ENCODE measurements at places on chromosomes 5 and 9.
A peak's percentile ranks its signal among the peaks of the same experiment; 100 is the strongest.

DNA sequence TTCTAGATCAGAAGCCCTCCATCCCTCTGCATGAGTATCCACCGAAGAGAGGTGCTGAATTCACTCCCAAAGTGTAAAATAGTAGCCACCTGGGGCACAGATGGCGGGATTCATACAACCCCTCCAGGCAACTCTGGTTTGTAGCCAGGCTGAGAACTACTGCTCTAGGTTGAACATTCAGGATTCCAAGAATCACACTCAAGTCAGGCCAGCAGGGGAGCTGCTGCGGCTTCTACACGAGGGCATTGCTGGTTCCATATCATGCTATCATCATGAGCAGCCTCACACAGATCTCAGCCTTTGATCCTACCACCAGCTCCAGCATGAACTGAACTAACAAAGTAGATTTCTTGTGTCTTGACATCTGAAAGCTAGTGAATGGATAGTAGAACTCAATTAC is 367.9 kb downstream of the DIRAS2 start:
- DNase-seq, result no peak

DNA sequence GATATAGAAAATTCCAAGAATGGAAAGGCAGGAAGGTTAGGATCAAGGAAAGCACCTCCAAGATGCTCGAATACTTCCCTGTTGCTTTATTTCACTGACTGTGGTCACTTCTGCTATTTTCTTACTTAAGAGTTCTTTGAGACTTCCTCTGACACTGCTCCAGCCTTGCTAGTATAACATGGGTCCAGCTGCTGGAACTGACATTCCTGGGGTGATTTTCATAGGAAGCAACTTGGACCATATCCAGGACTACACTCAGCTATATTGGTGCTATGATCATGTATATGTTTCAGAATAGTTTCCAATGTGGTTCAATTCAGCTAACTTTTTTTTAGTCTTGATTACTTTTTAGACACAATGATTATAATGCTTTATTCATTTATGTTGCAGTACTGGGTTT is 81.6 kb upstream of the CKMT2 start:
- peak; percentile 50 for DNase-seq

GRCh38 chr5:73623901-73624404 is 2.0 kb upstream of the ARHGEF28 start:
- DNase-seq, result no peak

DNA sequence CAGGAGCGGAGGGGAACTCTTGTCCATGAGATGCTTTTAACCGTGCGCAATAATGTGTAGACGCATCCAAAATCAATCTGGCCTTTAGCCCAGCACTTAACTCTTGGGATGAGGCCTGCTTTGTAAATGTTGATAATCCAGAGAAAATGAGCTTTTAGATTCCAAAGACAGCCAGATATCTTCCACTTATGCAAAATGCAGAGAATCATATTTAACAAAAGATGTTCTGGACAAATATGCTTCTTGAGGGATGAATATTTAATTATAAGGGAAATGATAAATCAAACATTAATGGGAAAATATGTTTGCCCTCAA is 5.6 kb downstream of the S1PR3 start:
- DNase-seq, result no peak

DNA sequence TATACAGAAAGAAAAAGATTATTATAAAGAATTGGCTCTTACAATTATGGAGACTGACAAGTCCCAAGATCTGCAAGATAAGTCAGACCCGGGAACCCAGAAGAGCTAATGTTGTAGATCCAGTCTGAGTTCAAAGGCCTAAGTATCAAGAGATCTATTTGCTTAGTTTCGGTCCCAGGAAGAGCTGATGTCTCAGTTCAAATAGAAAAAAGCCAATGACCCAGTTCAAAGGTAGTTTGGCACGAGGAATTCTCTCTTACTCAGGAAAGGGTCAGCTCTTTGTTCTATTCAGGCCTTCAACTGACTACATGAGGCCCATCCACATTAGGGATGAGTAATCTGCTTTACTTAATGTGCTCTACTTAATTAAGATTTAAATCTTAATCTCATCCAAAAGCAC is 128.3 kb upstream of the PLCXD3 start:
- no peak for DNase-seq

DNA sequence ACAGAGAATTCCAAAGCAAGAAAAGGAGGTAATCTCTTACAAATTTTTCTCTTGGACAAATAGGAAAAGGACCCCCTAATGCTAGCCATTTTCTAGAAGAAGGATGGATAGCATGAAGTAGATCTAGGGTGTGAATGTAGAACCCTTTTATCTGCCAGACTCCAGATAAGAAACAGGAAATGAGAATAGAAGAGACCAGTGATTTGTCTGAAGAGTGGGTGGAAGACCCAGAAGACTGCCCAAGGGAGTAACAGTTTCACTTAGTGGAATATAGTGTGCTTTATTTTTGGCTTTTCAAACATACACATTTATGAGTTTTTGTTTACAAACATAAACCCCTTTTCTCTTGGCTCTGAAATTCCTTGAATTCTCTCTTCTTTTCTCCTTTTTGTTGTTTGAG is 25.0 kb downstream of the ECM2 start:
- DNase-seq, result no peak

DNA sequence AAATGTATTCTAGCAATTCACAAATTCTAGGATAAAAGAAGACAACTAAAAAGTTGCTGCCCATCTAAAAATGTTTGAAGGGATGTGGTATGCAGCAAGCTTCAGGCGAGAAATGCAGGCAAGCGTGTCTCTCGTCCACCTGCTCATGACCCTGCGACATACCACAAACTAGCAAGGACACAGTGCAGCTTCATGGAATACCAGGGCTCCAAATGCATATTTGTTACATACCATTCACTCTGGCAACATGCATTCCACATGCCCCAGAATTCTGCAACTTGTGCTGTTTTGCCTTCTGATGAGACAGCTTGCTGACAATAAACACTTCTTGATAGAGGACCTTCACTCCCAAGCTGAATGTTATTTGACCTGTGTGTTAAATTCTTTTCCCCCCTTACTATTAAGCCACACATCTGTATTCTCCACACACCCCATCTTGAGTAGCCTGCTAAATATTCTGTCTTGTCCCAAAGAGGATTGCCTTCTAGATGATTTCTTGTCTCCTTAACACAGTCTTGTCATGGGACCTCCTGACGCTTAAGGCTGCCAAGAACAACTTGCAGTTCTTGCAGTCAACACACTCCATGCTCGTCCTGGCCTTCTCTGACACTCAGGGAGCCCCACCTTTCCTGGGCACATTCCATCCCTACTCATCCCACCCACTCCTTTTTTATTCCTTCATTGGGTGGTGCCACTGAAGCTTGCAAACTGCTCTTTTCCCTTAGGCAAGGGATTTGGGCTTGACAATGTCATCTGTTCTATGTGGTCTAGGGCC is 340.5 kb downstream of the PIK3R1 start:
- DNase-seq, result peak; percentile 44

GRCh38 chr5:150180241-150181026 is 9.4 kb upstream of the SLC6A7 start:
- DNase-seq, result peak; percentile 72

GRCh38 chr5:98638701-98639100 is 134.8 kb upstream of the RGMB start:
- DNase-seq, result peak; percentile 76

GRCh38 chr5:167631191-167631590 is 660.3 kb upstream of the WWC1 start:
- no peak for DNase-seq

GRCh38 chr9:109319626-109320241 is 1.1 kb downstream of the EPB41L4B start:
- DNase-seq, result no peak

DNA sequence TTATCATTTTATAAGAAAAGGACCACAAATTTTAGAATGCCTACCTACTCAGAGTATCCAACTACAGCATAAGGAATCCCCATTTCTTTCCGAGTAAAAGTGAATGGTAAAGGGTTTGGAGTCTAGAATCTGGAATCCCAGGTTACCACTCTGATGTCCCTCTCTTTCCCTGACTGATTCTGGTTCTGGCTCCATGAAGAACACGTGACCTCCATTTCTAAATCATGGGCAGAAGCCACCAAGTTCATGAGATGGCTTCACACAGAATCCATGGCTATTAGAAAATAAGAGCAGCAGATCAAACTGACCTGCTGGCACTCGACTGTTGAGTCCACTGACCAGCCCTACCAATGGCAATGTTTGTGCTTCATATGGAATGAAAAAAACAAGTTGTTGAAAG is 40.7 kb downstream of the PFDN1 start:
- DNase-seq, result no peak

DNA sequence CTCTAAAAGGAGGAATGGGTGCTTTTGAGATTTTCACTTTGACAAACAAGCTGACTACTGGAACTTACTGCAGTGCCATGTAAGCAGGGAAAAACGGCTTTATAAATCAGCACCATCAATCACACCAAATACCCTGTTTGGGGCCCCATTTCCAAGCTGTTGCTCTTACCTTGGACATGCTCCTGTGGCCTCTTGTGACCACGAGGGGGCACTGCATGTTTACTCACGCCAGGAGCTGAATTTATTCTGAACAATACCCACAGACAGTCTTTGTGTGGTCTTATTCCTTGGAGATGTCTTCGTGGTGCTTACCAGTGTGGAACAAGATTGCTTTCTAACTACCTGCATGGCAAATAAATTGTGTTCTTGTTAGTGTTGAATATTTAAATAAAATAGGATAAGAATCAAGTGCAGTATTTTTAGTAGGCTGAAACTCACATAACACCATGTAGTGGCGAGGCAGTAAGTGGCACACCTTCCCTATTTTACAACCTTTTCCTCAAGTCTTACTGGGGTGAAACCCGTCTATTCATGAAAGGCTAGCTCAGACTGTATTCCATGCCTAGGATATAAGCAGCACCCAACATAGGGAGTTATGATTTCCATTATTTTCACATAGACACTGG is 155.5 kb upstream of the NMUR2 start:
- DNase-seq, result peak; percentile 67

GRCh38 chr5:1007221-1007680 is 1.4 kb upstream of the NKD2 start:
- DNase-seq, result no peak

DNA sequence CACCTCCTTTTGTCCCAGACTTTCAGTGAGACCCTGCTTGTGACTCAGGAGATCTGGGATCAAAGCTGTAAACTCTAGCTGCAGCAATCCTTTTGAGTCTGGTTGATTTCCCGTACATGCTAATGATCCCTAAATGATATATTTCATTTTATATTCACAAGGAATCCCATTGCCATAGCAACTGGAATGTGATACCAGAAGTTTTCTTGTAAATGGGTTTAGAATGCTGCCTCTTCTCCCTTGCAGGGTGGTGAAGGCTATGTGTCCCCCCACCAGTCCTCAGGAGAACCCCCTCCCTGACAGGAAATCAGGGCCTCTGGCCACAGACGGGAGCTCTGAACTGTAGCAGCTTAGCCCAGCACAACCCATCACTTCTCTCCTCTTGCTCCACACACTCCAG is 215.0 kb downstream of the FSTL4 start:
- no peak for DNase-seq

GRCh38 chr5:14215901-14216300 is 72.8 kb downstream of the TRIO start:
- no peak for DNase-seq

DNA sequence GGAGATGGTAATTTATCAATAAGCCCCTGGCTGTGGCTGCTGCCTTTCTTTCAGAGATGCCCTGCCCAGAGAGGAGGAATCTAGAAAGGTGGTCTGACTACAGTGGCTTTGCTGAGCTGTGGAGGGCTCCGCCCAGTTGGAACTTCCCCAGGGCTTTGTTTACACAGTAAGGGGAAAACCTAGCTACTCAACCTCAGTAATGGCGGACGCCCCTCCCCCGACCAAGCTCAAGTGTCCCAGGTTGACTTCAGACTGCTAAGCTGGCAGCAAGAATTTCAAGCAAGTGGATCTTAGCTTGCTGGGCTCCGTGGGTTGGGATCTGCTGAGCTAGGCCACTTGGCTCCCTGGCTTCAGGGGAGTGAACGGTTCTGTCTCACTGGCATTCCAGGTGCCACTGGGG is 865.4 kb upstream of the ACO1 start:
- DNase-seq, result no peak

DNA sequence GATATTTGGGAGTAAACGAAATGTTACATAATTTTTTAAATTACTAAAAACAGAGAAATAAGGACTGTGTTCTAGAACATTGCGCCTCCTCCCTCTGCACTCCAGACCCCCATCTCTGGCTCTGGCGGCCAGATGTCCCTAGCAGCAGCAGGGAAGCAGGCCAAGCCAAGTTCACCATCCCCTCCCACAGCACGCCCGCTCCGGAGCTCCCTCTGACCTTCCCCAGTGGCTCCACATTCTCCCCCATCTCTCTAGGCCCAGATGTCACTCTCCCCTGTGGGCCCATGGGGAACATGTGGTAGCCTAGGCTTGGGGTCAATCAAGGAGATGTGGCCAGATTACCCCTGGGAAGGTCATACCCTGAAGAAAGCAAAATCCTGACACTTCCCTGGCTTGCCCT is 6.3 kb upstream of the WNK2 start:
- no peak for DNase-seq

DNA sequence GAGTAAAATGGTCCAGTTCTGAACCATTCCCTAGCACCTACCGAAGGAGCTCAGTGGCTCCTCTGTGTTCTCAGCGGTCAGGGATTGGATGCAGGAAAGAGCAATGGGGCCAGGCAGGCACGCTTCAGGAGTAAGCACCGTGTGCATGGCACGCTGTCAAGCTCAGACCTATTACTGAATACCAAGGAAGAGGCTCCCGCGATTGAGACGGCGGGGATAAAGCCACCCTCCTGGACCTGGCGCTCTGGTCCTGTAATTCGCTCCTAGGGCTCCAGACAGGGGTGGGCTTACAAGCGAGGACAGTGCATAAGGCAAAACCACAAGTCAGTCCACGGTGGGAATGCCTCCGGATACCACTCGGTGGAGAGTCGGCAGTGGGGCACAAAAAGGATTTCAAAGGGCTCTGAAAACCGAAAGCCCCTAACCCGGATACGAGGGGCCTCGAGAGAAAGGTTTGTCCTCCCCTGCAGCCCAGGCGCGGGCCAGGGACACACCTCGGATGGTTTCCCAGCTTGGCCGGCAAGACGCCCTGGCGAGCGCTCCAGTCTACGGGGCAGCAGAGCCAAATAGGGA is 988 bp downstream of the OXCT1 start:
- peak; percentile 49 for DNase-seq

DNA sequence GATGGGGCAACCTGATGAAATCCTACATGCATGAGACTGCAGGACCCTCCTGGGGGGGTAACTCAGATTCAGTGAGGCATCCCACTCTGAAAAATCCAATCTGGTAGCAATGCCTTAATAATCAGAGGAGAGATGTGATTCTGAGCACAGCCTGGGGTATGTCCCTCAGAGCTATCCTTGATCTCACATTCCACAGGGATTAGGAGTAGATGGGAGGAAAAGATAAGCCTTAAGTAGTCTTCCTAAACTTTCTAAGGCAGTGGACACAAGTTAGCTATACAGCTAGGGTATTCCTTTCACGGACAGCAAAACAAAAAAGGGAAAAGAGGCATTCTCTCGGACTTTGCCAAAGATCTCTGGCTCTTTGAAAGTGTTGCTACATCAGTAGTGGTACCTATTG is 3.9 kb upstream of the SPATA9 start:
- DNase-seq, result no peak

DNA sequence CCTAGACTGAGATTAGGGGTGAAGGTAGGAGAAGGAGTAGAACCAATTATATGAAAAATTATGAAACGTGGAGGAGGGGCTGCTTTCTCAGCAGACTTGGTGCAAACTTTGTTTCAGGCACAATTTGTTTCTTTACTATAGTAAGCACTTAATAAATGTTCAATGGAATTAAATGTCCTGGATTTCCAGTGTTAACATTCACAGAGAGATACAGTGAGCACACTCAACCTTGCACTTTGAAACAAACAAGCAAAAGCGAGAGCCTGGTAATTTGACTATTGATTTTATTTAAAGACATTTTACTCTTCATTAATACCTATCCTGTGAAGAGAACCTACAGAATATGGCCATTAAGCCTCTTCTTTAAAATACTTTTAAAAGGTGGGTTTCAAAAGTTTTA is 933 bp downstream of the LECT2 start:
- no peak for DNase-seq

Data from fibroblast of mammary gland (primary cell).